ENCODE measurements at places on chromosomes 6 and 20. TPM values are rescaled to one million over a fixed set of nuclear protein-coding genes. Genes with fewer than 3 reads are reported as not detected.

PXT1 gene
- 0.45 TPM for polyA plus RNA-seq

PCK1 gene
- not detected for polyA plus RNA-seq

WFDC5 gene
- not detected for polyA plus RNA-seq

BPIFB1 gene
- not detected for polyA plus RNA-seq

PSORS1C2 gene
- not detected for polyA plus RNA-seq

SLPI gene
- not detected for polyA plus RNA-seq

TAAR1 gene
- not detected for polyA plus RNA-seq

MEP1A gene
- polyA plus RNA-seq = not detected

MAPK13 gene
- polyA plus RNA-seq = 1.1 TPM

TRIM15 gene
- not detected for polyA plus RNA-seq

All from cardiac muscle cell (in vitro differentiated cells and primary cell).